ENCODE measurements at places on chromosomes 11 and 22.

DNA sequence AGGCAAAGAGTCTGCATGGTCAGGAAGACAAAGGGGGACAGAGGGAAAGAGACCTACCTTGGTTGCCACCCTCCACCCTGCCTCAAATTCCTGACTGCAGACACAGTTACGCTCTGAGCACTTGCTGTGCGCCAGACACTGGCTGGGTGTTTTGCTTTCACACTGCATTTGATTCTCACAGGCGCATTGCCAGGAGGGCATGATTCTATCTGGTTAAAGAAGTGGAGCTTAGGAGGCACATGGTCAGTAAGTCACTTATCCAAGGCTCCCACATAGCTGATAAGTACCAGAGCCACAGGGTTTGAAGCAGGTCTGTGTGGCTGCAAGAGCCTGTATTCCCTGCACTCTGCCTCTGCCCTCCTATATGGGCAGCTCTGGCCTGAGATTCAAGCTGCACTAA is 103.9 kb downstream of the TIMP3 start:
- DNase-seq = no peak

- peak; percentile 40 for DNase-seq
Measured at GRCh38 chr11:110711776-110712658, at the start of gene ARHGAP20. Gene ARHGAP20, minus strand, starts transcription at chr11:110712437. Its CDS starts 206 bp downstream, at chr11:110712231.

GRCh38 chr11:63573881-63574855 is 11.0 kb upstream of the PLAAT2 start:
- DNase-seq = peak; percentile 59

- DNase-seq = no peak
Measured at GRCh38 chr22:50247748-50248147, 2.9 kb upstream of the TUBGCP6 start.

- DNase-seq = no peak
Measured at GRCh38 chr11:15941206-15941770, 415.1 kb downstream of the SOX6 start.

- DNase-seq = peak; percentile 35
Measured at GRCh38 chr11:96098511-96099241, 174.8 kb upstream of the MTMR2 start.

- DNase-seq = no peak
Measured at GRCh38 chr11:28674433-28675103, 566.4 kb downstream of the METTL15 start.

GRCh38 chr11:34492806-34493414 is 20.7 kb downstream of the ELF5 start:
- DNase-seq = peak; percentile 66

DNA sequence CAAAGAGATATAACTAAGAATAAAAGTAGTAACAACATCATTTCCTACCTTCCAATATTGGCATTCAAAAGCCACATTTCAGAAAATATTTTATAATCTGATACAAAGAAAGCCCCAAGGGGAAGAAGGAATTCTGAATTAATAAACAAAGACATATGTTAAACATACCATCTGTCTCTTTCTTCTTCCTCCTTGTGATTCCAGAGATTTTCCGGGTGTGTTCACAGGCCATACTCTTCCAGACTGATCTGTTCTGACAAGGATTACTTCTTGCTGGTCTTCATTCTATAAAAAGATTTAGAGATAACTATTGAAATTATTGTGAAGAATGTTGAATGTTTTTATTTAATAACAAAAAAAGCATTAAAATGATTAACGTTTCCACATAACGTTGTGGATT is 65.0 kb downstream of the CWF19L2 start:
- no peak for DNase-seq

DNA sequence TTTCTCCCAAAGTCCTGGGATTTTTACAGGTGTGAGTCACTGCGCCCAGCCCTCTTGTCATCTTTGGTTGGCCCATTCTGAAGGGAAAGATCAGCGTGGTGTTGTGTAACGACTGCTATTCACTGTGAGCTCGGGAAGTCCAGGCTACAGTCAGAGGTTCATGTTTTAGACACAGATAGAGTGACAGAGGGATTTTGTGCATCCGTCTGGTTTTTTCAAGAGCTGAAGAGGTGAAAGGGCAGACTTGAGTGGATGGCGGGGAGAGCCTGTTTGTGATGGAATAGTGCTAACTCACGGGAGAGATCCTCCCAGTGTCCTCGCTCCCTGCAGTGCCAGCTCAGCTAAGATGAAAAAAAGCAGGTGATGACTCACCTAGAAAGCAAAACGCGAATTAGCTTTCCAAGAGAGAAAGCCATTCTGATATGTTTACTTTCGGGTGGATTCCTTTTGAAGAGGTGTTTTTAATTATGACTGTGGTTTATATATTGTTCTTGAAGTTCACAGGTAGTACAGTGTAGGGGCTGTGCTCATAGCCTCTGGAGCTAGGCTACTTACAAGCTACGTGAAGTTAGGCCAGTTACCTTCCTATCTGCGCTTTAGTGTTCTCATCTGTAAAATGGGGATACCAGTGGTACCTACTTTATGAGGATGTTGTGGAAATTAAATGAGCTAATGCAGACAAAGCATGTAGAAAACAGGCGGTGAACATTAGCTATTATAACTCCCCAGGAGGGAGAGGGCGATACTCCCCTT is 67.2 kb downstream of the C11orf91 start:
- no peak for DNase-seq

DNA sequence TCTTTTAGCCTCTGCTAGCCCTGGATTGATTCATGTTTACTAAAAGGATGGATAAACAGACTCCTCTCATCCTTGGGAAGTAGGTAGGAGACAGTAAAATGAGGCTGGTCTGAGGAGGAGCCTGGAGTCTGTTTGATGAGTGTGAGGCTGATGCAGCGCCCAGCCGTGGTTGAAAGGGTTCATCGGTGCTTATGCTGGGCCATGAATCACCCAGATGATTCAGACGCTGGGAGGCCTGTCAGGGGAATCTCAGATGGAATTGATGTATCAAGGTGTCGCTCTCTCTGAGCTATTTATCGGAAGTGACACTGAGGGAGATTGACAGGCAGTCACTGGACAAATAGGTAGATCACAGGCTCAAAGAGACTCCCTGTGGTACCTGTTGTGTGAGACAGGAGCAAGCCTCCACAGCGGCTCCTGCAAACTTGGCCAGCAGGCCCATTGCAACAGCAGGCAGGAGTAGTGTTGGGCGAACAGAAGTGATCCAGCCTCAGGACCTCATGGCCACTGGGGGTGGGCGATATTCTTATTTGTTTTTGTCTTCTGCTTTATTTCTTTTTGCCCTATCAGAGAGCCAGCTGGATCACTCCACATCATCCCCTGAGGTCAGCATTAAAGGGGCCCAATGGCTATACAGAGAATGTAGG is 109.9 kb upstream of the CADM1 start:
- no peak for DNase-seq

All from T47D (cell line).